ENCODE measurements at places on chromosomes 3 and 15. TPM values are rescaled to one million over a fixed set of nuclear protein-coding genes. Genes with fewer than 3 reads are reported as not detected.

GRCh38 chr3:72652395-72652794 lies 195.8 kb downstream of the SHQ1 start:
- no peak for DNase-seq

DNA sequence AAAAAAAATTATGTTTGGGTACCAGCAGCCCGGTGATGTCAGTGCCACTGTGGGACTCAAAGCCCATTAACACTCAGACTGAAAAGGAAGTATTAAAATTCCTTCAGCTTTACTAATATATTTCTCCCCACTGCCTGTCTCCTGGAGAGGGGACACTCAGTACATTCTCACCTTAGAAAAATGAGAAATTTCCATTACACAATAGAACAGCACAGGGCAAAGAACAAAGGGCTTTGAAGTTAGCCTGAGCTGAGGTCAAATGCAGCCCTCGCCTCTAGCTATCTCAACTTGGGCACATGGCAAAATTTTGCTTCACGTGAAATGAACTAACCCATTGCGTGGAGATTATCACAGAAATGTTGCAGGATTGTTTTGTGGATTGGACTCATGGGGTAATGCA lies 80.8 kb downstream of the RARB start:
- no peak for DNase-seq

GRCh38 chr15:59366333-59367021 lies 6.2 kb downstream of the MYO1E start:
- no peak for DNase-seq

DNA sequence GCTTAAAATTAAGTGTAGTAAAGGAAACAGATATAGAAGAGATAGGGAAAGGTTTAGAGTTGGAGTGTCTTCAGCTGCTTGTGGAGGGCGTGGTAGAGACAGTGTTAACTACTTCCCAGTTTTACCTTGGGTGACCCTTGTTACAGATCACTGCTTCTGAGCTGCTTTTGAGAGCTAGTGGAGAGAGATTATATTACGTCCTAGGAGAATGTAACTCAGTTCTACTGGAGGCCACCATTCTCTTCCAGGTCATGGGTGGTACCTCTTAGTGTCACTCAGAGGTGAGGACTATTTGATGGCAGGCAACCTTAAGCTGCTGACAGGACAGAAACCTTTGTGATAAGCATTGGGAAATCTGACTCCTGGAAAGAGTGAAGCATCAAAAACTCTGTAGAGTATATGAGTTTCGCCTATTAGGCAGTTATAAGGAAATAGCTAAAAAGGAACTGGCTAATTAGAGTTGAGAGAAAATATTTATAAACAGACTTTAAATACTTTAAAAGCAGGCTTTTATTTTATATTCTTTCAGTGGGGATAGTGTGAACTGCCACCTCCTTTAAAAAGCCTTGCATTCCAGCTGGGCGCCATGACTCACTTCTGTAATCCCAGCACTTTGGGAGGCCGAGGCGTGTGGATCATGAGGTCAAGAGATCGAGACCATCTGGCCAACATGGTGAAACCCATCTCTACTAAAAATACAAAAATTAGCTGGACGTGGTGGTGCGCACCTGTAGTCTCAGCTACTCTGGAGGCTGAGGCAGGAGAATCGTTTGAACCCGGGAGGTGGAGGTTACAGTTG lies 106.5 kb downstream of the ZNF609 start:
- DNase-seq = no peak

ZBBX gene
- not detected for total RNA-seq

SERINC4 gene
- 0.24 TPM for total RNA-seq

All from left cardiac atrium (tissue), 4 donors.